ENCODE measurements at places on chromosomes 13 and 19.

DNA sequence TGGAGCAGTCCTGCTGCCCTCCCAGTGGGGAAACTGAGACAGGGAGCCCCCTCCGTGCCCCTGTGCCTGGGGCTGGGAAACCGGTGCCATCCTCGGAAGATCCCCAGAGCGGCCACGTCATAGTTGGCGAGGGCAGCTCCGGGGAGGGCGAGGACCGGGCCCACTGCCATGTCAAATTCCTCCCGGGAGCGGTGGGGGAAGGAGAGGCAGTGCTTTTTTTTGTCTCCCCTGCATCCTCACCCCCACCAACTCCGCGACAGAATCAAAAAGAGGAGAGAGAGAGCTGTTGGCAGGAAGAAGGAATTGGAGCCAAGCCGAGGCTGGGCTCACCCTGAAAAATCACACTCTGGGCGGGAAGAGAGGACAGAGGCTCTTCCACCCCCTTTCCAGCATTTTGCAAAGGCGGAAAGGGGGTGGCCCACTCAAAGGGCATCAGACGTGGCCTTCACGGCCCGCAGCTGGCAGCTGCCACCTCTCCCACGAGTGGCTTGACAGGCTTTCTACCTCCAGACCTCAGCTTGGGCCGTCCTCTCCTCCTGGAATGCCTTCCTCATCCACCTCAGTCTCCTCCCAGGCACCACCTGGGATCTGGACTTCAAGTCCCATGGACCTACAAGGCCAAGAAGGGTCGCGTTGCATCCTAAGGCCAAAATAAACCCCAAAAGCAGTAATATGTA, 19.6 kb upstream of the NFIC start:
- no peak for DNase-seq

GRCh38 chr13:34591129-34591528, 350.9 kb upstream of the NBEA start:
- DNase-seq, result no peak

DNA sequence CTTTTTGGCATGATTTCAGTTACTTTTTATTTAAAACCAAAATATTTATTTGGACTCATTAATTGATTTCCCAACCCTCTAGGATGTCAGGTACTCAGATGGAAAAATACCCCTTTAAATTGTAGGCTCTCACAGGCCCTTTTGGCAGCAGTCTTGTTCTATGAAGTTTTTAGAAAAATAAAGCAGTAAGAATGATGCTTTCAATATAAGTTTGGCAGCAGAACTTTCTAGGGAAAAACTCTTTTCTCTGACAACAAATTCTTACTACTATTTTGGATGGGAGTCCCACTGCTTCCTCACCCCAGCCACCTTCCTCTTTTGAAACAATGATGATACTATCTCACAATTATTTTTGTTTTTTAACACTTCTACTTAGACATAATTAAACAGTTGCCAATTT, 581.6 kb upstream of the SGCG start:
- DNase-seq, result no peak

GRCh38 chr13:97004096-97004876, 10.0 kb upstream of the OXGR1 start:
- DNase-seq, result no peak

DNA sequence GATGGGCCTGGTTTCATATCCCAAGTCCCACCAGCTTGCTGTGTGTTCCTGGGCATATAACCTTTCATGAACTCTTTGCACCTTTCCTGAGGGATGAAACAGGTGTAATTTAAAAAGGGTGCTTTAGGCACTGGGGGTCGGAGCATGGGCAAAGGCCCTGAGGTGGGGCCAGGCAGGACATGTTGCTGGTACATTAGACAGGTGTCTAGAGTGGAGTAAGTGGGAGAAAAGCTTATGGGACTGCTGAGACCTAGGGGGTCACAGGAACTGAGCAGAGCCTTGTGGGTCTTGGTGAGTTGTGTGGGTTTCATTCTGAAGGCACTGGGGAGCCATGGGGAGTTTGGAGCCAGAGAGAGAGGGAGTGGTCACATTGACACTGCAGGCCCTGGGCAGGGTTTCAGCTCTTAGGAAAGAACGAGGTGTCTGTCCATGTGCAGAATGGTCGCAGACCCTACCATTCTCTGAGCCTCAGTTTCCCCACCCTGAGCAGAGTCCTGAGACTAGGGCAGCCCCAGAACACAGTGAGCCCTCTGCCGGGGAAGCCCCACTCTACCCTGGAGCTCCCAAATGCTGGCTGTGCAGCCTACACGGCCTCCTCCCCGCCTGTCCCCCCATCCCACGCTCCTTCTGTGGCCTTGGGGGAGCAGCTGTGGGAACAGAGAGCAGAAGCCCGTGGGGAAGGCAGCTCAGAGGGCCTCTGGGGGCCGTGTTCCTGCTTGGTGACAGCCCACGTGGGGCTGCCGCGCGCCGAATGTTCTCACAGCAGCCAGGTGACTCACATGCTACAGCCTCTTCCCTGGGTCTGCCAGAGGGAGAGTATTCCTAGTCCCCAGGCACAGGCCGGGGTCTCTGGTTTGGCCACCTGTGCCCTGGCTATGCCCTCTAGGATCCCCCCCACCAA, 7.3 kb upstream of the HOMER3 start:
- no peak for DNase-seq
